ENCODE measurements at places on chromosomes 7 and 10.
A peak's percentile ranks its signal among the peaks of the same experiment; 100 is the strongest.

- DNase-seq, result peak; percentile 66
Observed at GRCh38 chr7:107138696-107139420, 29.9 kb upstream of the HBP1 start.

DNA sequence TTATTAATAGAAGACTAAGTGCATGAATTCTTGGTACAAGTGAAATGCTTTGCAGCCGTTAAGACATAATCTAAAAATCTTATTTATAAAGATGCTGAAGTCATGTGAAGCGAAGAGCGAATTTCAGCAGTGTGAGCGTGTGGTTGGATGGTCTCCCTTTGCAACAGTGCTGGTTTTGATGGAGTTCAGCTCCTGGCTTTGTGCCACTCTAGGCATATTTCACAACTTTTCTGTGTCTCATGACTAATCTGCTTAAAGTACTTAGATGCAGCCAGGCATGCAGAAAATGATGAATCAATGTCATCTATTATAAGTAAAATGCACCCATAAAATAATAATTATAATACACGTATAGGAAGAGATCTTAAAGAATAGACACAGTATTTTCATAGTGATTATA lies 107.2 kb upstream of the TCERG1L start:
- no peak for DNase-seq

GRCh38 chr10:68336754-68337351 lies 4.1 kb upstream of the PBLD start:
- no peak for DNase-seq

- peak; percentile 15 for DNase-seq
Observed at GRCh38 chr10:119933179-119933578, 40.6 kb downstream of the SEC23IP start.

GRCh38 chr10:1638889-1639419 lies 98.4 kb downstream of the ADARB2 start:
- no peak for DNase-seq

- no peak for DNase-seq
Observed at GRCh38 chr10:25261110-25261509, 86.3 kb downstream of the GPR158 start.

DNA sequence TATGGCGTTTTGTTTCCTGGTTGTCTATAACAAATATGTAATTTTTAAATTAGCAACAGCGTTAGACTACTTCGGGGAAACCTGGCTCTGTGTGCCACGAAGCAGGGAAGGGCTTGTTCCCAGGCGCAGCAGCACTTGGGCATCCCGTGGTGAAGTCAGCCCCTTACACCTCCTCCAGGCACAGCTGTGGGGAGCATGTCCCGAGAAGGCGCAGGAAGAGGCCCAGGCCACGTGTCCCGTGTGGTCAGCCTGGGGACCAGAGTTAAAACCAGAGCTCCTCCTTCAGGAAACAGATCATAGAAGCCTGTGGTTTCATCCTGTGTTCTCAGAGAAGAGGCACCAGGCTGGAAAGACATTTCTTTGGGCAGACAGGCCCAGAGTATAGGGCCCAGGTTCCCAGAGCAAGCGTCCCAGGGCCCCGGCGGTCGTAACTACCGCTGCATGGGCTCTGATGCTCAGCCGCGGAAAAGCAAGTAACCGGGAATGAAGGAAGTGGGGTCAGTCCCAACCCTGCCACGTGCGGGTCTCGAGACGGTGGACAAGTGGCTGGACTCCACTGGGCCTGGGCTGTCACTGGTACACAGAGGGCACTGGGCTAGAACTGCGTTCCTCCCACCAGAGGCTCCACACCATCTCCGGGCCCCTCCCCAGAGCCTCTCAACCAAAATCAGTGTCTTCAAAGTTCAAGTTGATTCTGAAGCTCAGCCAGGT lies 7.1 kb downstream of the NUDT1 start:
- peak; percentile 95 for DNase-seq

GRCh38 chr10:77604941-77605351 lies 32.7 kb downstream of the KCNMA1 start:
- DNase-seq, result no peak

GRCh38 chr10:133453516-133454203 lies at the start of gene SCART1:
Gene SCART1, plus strand, starts transcription at chr10:133453945. Its CDS starts 53 bp downstream, at chr10:133453998.
- DNase-seq, result no peak
